ENCODE measurements at places on chromosomes 1 and 21.

DNA sequence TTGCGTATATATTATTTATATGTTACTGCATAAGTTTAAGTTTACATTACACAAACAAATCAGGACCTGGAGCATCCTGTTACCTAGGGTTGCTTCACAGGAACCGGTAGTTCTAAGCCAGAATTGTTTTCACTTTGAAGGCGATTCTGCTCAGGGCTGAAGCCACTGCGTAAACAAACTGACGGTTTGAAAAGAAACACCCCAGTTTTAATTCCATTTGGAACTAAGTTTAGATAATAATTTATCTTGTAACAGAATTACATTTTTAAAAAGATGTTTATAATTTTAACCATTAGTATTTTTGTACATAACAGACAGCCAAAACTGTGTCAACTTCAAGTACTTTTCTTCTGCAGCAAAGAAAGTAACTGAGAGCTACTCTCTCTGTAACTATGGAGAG, 282.1 kb upstream of the LYPLAL1 start:
- no peak for DNase-seq

GRCh38 chr1:77954521-77954920, 24.4 kb downstream of the FUBP1 start:
- DNase-seq = no peak

GRCh38 chr1:158371188-158371953, 17.7 kb downstream of the CD1E start:
- DNase-seq = no peak

GRCh38 chr1:157862114-157863070, 20.8 kb upstream of the CD5L start:
- no peak for DNase-seq

DNA sequence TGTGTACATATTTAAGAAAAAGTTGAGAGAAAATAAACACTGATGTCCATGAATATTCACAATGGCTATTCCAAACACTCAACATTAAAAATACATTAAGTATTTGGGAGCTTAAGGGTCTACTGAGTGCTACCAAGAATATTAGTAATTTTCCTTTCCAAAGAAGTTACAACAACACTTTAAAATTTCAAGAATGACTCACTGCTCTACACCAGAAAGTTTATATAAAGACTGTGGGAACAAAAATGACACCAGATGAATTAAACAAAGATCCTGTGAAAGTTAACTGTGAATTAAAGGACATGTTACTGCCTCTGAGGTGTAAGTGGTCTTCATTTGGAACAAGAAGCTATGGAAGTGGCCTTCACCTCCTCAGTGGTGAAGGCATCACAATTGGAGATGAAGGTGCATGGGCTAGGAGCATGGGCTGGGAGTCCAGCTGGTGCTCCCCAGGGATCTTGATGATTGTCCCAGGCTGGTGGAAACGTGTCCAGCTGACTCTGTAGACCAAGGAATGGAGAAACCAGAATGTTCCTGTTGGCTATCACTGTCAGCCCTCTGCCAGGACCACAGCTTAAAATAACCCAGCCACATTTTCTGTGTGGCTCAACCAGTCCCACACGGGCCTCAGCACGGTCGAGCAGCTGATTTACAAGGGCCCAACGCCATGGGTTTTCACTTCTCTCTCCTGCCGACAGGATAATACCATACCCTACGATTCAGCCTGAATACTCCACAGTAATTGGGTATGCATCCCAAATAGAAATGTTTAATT, 28.8 kb downstream of the TAF5L start:
- DNase-seq = no peak

GRCh38 chr1:57311411-57311810, 112.4 kb downstream of the DAB1 start:
- DNase-seq = no peak

DNA sequence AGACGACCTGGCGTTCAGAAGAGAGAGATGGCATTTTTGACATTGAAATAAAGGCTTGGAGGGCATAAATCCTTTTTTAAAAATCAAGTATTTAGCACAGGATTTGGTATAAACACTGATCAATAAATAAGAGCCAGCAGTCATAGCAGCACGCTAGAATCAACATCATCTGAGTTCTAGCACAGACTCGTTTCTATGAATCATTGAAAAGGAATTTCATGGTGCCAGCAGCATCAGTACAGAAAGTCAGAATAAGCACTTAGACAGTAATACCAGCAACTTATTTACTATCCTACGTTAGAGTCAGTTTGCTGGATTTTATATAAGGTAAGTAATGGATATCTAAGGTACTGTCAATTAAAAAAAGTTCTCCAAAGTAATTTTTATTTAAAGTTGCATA, 119.3 kb downstream of the HLCS start:
- DNase-seq = no peak

- DNase-seq = no peak
These were observed 59.7 kb downstream of the MIER1 start for GRCh38 chr1:66984491-66984890.

DNA sequence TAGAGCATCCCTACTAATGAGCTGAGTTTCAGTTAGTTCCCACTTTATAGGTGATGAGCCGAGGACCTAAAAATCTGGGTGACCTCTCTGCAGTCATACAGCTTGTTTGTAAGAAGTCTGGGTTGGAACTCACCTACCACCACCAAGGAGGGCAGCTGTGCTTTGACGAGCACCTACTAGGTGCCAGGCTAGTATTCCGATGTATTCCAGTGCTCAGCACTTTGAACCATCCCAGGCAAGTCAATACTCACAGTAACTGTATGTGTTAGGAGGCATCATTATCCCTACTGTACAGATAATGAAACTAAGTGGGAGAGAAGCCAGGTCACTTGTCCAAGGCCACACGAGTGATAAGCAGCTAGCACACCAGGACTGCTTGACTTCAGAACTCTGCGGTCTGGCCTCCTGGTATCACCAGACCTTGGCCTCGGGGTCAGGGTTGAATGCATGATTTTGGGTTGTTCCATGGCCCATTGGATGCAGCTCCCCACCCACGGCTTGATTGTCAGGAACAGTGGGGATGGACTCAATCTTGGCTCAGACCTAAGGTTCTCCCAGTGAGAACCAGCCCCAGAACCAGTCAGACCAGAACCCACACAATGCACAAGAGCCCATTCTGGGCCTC, 20.7 kb downstream of the ECE1 start:
- no peak for DNase-seq
